ENCODE measurements at places on chromosomes 11 and 22. TPM values are rescaled to one million over a fixed set of nuclear protein-coding genes. Genes with fewer than 3 reads are reported as not detected.
A peak's percentile ranks its signal among the peaks of the same experiment; 100 is the strongest.

The OR4A16 gene
- not detected for total RNA-seq

The OR4S1 gene
- total RNA-seq = not detected

The LRP4 gene
- total RNA-seq = 0.54 TPM

The DEFB131B gene
- not detected for total RNA-seq

The OR2AT4 gene
- not detected for total RNA-seq

The TTC36 gene
- total RNA-seq = not detected

GRCh38 chr11:126007238-126007637 lies 55.4 kb downstream of the CDON start:
- no peak for DNase-seq

- no peak for DNase-seq
These were observed 151.1 kb downstream of the FEZ1 start for GRCh38 chr11:125344846-125345420.

DNA sequence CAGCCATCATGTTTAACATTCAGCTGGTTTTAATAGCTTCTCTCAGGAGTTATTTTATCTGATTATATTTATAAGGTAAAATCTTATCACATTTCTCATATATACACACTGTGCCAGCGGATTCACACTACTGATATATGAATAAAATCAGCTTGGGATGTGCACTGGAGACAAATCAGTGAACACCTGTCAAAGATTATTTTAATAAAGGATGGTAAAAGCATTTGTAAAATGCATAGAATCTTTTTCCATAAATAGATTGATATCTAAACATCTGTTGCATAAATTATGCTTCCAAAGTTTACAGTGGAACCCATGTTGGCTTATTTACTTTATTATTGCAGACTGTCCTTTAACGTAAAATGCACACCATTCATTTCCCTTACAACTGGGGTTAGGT lies 1125.8 kb upstream of the CNTN5 start:
- no peak for DNase-seq

- no peak for DNase-seq
These were observed 1.7 kb downstream of the TIMP3 start for GRCh38 chr22:32803020-32803737.

- DNase-seq = no peak
These were observed 1.0 kb upstream of the BRSK2 start for GRCh38 chr11:1388763-1389102.

- no peak for DNase-seq
These were observed 173.3 kb downstream of the GRIA4 start for GRCh38 chr11:105783216-105783615.

GRCh38 chr11:2847561-2847960 lies 38.0 kb downstream of the CDKN1C start:
- no peak for DNase-seq

DNA sequence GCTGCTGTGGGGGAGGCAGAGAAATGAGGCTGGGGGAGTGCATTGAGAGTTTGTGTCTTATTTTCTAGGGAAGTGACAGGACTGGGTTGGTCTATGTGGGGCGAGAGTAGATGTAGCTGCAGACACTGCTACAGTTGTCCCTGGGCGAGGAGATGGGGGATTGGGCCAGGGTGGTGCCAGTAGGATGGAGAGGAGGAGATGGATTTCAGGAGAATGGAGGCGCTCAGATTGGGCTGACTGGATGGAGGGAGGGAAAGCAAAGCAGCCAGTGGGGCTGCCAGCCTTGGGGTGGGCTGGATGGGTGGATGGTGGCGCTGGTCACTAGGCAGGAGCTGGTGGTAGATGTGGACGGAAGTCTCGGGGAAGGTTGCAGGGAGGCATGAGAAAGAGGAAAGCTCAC lies 9.3 kb downstream of the OMP start:
- DNase-seq = no peak

DNA sequence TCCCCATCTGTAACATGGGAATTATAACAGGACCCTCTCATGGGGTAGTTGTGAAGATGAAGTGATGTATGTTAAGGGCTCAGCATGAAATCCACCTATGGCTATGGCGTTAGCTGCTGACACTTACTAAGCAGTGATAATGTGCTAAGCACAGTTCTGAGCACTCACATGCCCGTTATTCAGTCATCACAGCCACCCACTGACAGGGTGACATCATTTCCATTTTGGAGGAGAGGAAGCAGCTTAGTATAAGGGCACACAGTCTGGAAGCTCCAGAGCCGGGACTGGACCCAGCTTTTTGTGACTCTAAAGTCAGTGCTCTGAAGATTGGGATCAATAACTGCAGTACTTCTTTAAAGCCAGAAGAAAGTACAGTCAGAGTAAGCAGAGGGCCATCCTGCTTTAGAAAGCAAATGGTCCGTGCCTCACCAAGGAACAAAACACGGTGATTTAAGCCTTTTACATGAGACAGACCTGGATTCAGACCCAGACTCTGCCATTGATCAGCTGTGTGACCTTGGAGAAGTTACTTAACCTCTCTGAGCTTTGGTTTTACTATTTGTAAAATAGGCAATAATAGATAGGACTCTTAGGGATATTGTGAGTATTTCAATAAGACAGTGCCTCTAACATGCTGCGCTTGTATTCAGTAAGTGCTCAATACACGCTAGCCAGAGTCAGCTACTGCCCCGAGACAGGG lies 61.5 kb downstream of the SGSM1 start:
- DNase-seq = no peak

DNA sequence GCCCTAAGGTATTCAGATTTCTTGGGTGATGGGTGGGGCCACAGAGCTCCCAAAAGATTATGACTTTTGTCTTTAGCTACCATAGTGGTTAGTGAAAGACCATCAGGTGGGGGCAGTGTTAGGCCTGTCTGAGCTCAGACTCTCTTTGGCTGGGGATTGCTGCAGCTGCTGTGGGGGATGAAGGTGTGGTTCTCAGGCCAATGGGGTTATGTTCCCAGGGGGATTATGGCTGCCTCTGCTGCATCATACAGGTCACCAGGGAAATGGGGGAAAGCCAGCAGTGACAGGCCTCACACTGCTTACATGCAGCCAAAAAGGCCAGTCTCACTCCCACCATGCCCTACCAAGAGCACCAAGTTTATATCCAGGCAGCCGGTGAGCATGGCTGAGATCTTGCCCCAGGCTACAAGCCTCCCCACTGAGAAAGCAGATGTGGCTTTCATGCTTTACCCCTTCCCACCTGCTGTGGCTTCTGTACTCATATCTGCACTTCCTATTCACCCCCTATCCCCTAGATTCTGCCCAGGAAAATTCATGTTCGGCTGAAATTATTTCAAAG lies 24.8 kb downstream of the CNTF start:
- DNase-seq = no peak

- DNase-seq = no peak
These were observed 51.6 kb upstream of the GDPD4 start for GRCh38 chr11:77353131-77353530.

GRCh38 chr22:30892731-30893221 lies 75.8 kb downstream of the MORC2 start:
- DNase-seq = no peak

DNA sequence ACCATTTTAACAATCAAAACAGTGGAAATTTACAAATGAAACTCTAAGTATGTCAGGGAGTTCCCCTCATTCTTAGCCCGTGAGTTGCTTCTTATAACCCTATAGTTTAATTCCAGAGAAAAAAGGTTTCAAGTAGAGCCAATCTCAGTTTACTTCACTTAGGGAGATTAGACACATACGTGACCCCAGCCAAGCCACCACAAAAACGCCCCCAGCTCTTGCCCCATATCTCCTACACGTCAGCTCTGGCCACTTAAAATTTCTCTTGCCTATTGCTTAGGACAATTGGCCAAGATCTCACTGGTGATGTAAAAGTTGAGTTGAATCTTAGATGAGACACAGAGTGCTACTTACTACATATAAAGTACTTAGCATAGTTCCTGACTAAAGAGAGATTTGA lies 166.4 kb downstream of the ETS1 start:
- no peak for DNase-seq

DNA sequence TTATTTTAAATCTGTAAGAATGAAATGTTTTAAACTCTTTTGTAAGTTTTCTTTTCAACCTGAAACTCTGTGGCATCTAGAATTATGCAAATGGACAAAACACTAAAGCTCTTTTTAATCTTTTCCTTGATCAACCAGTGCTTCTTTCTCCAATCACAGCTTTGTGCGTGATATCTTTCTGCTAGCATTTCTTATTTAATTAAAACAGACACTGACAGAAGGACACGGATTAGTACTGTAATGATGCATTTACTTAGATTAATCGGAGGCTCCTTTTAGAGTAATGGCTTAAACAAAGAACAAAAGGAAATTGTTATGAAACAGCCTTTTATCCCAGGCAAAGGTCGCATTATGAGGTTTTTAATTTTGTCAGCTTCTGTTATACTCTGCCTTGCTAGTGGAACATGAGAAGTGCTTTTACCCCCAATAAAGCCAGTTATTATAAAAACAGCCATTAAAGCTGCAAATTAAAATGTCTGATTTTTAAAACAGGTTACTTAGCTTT lies 48.5 kb upstream of the SOX6 start:
- no peak for DNase-seq

DNA sequence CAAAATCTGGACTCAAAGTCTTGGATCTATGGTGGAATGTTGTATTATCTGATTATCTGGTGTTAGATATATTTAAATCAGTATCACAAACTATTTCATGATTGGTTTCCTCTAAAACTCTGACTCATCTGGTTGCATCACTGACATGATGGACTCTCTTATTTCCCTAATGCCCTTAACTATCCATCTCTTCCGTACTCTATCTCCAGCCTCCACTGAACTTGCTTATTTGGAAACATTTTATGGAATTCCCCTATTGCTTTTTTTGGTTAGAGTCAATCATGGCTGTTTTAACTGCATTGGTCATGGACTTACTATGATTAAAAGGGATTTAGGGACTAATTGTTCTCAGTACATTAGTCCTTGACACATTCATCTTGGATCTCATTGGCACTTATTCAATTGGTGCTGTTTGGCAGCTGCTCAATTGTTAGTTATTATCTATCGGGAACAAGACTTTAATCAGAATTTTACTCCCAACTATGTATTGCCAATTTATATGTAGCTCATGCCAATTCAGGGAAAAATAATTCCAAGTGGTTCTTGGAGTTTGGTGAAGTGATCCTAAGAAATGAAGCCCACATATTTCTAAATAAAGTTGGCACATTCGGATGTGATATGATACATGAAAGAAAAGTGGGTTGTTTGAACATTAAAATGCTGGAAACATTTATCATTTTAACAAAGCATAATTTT lies 942.0 kb upstream of the CCDC90B start:
- DNase-seq = no peak

DNA sequence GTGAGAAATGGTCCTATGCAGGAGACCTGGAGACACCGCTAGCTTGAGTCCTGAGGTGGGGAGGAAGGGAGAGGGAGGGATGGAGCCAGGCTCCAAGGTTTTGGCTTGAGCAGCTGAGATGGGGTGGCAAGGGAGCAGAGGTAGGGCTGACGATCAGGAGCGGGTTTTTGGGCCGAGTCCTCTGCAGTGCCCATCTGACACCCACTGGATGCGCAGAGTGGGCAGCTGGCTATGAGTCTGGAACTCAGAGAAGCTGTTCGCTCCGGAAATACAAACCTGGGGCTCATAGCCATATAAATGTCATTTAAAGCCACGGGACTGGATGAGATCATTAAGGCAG lies 453 bp upstream of the MAFF start:
- no peak for DNase-seq

GRCh38 chr22:22953791-22954190 lies 66.2 kb downstream of the IGLL5 start:
- no peak for DNase-seq

DNA sequence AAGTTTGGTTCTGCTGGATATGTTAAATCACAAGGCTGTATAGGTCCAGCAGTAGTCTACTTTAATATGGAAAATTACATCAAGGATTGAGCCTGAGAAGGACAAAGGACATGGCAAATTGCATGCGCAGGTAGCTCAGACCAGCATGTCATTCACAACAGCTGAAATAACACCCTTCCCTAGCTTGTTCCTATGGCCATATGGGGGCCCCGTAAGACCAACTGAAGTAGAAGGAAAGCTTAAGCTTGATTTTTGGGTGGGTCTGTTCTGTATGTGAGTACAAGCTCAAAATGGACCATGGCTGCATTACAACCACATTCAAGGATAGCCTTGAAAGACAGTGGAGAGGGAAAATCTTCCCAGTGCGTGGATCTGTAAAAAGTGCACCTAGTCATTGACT lies 20.6 kb upstream of the PDE3B start:
- DNase-seq = no peak

- peak; percentile 62 for DNase-seq
These were observed 9.3 kb downstream of the INS start for GRCh38 chr11:2151500-2152257.

- peak; percentile 30 for DNase-seq
These were observed 111.2 kb upstream of the THY1 start for GRCh38 chr11:119533921-119534736.

GRCh38 chr22:29625090-29625825 lies 21.8 kb downstream of the NF2 start:
- peak; percentile 33 for DNase-seq

GRCh38 chr11:65537620-65538231 lies 12.8 kb downstream of the SCYL1 start:
- no peak for DNase-seq

DNA sequence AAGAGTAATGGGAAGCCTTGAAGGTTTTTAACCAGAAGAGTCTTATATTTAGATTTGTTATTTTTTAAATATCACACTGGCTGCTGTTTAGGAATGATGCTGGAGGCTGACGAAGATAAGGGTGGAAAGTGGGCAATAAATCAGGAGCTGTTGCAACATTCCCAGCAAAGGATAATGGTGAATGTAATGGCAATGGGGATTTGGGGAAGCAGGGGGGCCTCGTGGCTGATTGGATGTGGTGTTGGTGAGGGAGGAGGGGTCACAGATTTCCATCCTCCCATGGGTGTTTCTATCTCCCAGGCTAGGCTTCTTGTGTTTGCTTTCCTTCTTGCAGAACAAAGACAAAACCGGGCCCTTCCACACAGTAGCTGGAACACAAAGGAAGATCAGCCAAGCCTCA lies 80.8 kb downstream of the PIWIL4 start:
- no peak for DNase-seq

DNA sequence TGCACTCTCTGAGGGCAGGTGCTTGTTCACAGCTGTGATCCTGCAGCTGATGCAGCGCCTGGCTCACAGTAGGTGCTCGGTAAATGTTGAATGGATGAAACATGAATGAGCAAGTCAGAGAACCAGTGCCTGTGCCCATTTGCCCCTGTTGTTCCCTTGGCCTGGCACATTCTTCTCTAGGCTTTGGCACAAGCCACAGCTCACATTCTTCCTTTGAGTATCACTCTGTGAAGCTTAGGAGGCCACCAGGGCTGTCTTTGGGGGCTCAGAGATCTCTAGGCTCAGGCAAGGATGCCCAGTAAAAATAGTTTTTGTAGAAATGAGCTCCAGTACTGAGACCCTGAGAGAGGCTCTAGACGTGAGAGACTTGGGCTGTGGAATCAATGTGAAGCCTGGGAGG lies 144.6 kb upstream of the NAV2 start:
- DNase-seq = no peak
